ENCODE measurements at places on chromosomes 7 and 10. TPM values are rescaled to one million over a fixed set of nuclear protein-coding genes. Genes with fewer than 3 reads are reported as not detected.

The RBP4 gene
- total RNA-seq = not detected

The SCD gene
- total RNA-seq = 867 TPM

The C10orf67 gene
- not detected for total RNA-seq

- no peak for DNase-seq
These were observed 5.8 kb upstream of the ZNF736 start for GRCh38 chr7:64308016-64308270.

- DNase-seq = no peak
These were observed 3.3 kb downstream of the NPS start for GRCh38 chr10:127552446-127552845.

- peak; percentile 32 for DNase-seq
These were observed 66.3 kb upstream of the ZRANB1 start for GRCh38 chr10:124875596-124875995.

DNA sequence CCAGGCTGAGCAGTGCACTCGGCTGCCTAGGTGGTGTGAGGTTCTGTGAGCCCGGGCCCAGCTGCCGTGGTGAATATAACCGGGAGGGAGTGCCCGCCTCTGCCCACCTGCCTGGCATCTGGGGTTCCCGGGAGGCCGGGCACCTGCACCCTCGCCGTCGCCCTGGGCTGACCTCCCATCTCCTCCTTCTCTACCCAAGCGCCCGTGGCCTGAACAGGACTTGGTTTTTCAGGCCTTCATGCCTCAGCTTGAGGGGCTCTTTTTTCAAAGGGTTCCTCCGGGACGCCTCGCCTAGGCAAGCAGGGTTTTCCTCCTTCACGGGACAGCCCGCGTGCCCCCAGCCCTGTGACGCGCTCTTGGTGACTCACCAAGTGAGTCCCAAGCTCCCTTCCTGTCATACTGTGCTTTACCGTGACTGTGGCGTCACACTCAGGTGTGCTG lies 9.9 kb downstream of the INPP5A start:
- no peak for DNase-seq

GRCh38 chr7:83794829-83795228 lies 145.9 kb upstream of the SEMA3E start:
- DNase-seq = no peak

DNA sequence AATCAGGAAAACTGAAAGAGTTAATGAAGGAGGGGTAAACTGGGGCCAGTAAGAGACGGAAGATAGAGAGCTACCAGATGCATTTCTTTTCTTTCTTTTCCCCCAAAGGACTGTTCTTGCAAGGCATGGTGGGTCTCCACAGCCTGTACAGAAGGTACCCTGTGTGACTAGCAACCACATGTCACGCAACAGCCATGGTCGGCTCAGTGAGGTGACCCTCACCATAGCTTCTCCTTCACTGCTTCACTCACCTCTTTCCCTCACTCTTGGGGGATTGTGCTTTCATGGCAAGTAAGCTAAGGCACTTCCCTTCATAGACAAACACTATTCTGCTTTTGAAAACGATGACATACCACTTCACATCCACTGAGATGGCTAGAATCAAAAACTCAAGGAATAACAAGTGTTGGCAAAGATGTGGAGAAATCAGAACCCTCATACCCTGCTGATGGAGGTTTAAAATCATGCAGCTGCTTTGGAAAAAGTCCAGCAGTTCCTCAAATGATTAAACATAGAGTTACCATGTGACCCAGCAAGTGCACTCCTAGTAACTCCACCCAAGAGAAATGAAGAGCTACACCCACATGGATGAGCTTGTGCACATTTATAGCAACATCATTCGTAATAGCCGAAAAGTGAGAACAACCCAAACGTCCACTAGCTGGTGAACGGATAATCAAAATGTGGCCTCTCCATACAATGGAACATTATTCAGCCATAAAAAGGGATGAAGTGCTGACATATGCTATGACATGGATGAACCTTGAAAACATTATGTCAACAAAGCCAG lies 3.8 kb upstream of the INSIG1 start:
- no peak for DNase-seq

DNA sequence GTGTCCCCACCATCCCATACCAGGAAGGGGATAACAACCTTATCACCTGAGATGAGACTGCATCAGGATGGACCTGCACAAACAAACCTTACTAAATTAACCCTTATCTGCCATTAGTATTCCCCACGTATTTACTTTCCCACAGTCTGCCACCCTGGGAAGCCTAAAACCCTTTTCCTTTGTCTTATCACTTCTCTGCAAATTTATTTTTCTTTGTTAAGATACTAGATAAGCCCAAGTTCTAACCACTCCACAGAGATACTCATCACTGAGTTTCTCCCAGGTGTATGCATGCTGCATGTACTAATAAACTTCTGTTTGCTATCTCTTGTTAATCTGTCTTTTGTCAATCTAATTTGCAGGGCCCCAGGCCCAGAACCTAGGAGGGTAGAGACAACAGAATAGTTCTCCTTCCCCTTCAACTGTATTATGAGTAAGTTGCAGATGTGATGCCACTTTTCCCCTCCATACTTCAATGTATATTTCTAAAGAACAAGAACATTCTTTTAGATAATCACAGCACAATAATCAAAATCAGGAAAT lies 66.0 kb downstream of the ELMO1 start:
- no peak for DNase-seq

- DNase-seq = no peak
These were observed 110.8 kb downstream of the CD36 start for GRCh38 chr7:80749270-80749669.
